Thoracic aorta (tissue), 2 donors: ENCODE measurements at places on chromosomes 5 and 9.

DNA sequence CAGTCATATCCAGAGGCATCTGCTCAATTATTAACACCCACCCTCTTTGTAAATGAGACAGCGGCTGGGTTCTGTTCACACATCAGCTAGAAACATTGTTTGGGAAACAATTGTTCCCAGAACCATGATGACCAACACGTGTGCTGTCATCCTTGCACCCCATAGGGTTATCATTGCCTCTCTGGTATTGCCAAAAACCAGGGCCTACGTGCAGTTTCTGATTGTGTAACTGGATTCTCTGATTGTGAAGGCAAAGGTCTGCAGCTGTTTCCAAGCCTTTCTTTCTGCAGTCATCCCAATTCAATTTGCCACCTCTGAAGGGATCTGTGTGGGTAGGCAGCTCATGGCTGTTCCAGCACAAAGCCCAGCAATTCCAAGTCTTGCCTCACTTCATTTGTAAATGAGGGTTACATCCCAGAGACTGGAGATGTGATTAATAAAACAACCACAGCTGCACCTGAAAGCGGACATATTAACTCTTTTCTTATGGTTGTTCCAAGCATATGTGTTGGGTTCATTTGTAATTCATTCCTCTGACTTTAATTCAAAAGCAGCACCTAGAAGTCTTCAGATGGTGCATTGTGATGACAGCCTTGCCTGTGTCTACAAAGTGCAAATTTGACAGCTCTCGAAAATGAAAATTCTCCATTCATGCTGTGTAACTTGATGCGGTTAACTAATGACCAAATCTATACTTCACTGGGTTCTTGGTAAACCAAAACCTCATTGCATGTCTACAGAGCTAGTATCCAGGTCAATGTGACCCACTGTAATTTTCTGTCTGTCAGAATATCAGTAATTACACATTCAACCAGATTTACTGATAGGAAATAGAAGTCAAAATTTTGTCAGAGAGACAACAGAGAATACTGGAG lies 66.6 kb downstream of the YIPF5 start:
- DNase-seq = no peak

DNA sequence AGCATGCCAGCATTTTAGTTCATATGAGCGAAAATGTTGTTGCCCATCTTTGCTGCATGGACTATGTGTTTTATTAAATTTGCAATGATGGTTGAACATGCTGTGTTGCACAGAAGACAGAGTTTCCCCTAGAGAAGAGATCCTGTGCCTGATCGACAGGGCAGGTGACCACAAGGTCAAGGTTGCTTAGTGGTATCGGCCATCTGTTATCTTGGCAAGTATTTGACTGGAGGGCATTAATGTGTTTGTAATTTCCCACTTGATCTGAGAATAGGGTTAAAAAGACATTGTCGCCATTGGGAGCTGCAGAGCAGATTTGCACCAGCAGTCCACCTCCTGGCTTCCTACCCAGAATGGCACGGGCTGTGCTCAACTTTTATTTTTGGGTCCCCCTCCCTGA lies 1523.6 kb upstream of the WWC1 start:
- DNase-seq = no peak

- no peak for DNase-seq
These were observed 169.3 kb upstream of the RAI14 start for GRCh38 chr5:34486849-34487158.

DNA sequence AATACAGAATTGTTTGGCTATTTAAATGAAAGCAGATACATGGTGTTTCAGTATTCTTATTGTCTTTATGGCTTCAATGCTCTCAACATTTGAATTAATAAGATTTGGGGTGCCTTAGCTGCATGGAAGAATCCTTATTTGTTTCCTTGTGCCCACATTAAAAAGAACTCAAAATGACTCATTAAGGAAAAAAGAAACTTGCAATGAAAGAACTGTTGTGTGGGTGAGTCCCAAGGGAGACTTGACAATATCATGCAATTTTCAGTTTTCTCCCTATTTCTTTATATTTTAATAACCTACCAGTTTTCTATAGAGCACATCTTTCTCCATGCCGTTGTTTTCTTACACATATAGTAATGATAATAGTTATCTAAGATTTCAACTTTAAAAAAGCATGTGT lies 404.0 kb downstream of the PDE4D start:
- DNase-seq = no peak

DNA sequence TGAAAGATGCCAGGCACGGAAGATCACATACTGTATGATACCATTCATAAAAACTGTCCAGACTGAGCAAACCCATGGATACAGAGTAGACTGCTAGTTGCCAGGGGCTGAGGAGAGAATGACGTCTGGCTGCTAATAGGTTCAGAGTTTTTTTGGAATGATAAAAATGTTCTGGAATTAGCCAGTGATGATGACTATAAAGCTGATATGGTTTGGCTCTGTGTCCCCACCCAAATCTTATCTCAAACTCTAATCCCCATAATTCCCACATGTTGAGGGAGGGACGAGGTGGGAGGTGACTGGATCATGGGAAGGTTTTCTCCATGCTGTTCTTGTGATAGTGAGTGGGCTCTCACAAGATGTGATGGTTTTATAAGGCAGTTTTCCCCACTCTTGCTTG lies 37.4 kb downstream of the CAMSAP1 start:
- DNase-seq = no peak

DNA sequence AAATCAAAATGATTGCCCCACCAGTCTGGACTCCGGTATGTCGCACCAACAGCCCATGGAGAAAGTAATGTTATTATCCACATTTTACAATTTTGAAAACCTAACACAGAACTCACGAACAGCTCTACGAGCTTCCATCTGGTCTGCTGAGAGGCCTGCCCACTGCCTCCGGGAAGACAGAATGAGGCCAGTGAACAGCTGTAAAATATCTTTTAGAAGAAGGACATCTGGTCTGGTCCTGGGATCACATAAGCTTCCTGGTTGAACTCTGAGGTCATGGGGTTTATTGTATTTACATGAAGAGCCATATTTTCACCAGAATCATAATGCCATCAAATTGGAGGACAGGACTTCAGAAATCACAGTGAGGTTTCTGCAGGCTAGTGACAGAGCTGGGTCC lies 89.0 kb downstream of the FRMD3 start:
- DNase-seq = no peak

- no peak for DNase-seq
These were observed 11.2 kb downstream of the HMGCR start for GRCh38 chr5:75348241-75348640.

- DNase-seq = no peak
These were observed 31.0 kb upstream of the TENT4A start for GRCh38 chr5:6682239-6682638.

- no peak for DNase-seq
These were observed 140.0 kb upstream of the HMHB1 start for GRCh38 chr5:143671674-143672569.

DNA sequence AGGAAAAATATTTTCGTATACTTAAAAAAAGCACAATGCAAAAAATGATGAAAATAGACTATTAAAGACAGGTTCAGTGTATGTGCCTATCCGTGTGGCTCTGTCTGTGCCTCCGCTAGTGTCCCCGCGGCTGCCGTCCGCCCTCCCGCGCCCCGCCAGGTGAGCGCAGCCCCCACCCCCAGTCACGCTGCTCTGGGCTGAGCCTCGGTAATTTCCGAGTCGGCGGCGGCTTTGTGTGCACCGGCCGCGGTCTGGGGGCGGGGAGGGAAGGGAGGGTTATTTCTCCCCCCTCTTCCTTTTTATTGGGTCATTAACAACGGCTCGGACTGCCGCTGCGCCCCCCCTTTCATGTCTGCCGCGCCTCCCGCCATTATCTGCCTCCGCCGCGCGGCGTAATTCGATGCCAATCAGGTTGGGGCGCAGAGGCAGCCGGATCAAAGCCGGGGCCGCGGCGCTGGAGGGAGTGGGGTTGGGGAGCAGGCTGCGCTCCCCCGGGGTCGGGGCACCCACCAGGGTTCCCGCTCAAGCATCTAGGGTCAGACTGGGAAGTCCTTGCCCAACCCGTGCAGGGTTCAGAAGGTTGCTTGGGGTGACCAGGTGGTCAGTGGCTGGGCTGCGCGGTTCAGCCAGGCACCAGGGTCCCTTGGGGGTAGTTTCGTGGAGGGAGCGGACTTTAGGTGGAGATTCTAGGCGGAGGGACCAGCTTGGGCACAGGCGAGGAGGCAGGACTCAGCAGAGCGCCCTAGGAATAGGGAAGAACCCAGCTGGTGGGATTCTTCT lies 39.5 kb upstream of the PSD2 start:
- no peak for DNase-seq

- DNase-seq = no peak
These were observed 13.8 kb upstream of the IL7R start for GRCh38 chr5:35842856-35843255.

DNA sequence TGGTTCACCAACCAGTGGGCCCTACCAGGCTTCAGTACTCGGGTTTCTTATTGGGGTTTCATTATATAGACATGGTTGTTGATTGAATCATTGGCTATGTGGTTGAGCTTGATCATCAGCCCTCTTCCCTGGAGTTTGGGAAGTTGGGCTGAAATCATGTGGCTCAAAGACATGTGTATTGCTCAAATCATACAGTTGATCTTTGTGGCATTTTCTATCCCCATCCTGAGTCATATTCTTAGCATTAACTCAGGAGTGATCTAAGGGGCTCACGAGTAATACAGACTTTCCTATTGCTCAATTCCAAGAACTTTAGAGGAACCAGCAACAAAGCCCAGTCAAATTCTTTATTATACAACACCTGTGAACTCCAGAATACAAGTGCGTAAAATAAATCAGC lies 66.2 kb downstream of the SMC5 start:
- DNase-seq = no peak

GRCh38 chr9:68480807-68481206 lies 59.9 kb downstream of the TMEM252 start:
- DNase-seq = no peak

- no peak for DNase-seq
These were observed 67.4 kb downstream of the ZNF608 start for GRCh38 chr5:124678922-124679519.

- DNase-seq = no peak
These were observed 485.7 kb upstream of the TUSC1 start for GRCh38 chr9:26163931-26164330.

DNA sequence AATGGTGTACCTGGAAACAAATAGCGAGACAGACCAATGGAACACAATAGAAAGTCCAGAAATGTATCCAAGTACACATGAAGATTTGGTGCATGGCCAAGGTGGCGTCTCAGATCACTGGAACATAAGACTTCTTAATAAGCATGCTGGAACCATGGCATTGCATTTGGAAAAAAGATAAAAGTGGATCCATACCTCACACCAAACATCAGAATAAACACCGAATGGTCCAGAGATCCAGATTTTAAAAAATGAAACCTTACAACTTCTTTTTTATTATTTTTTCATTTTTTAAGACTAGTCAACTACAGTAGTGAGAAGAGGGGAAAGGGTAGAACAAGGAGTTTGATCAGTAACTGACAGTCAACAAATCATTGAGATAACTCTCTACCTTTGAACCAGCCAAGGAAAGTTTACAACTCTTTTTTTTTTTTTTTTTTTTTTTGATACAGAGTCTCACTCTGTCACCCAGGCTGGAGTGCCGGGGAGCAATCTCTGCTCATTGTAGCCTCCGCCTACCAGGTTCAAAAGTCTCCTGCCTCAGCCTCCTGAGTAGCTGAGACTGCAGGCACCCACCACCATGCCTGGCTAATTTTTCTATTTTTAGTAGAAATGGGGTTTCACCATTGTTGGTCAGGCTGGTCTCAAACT lies 8.8 kb upstream of the DUSP1 start:
- DNase-seq = no peak

DNA sequence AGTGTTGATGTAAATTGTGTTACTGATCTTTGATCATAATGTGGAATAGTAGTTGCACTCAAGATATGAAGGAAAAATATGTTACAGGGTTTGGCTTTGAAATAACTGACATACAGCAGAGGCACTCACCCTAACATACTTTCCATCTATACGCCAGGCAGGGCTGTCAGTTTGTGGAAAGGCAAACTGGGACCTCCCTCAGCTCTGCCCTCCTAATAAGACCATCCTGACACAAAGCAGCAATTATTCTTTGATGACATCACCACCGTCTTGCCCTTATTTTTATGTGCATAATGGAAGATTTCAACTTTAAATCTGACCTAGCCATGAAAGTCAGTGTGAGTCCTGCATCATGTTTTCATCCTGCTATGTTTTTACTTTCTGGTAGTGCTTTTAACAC lies 42.9 kb downstream of the ITGA1 start:
- DNase-seq = no peak

DNA sequence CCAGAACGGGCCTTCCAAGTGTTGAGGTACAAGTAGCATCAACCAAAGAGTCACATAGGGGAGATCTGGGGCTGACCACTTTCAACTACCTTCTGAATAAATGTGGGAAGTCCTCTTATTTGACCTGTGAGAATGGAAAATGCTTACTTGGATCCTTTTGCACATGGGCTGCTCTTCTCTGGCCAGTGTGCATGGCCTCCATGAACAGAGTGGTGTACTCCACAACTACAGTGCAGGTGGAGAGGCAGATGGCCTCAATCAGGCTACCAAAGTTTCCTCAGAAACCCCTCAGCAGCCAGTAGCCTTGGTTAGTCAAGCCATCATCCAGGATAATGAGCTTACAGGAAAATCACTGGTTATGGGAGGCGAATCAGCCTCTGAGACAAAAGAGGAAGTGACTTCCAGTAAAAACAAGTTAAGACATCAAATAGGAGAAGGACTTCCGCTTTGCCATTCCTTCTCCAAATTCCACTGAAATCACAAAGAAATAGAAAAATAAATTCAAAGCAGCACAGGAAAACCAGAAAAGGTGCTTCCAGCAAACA lies 18.3 kb upstream of the FCHO2 start:
- DNase-seq = no peak

DNA sequence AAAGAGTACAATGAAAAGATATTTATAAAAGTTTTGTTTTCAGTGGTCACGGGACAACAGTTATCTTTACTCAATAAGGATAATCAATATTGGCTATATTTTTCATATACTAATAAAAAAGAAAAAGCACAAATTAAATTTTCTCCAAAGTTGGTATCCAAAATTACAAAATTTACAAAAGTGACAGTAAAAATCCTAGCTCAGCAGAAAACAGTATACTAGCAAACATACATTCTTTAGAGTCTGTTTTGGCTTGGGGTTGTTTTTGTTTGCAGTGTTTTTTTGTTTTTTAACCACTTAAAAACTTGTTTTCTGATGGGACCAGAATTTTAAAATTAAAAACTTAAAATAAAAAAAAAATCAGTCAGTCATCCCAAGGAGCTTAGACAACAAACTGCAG lies 183.2 kb downstream of the DENND1A start:
- DNase-seq = no peak

GRCh38 chr5:59274106-59274636 lies 619.4 kb downstream of the PDE4D start:
- no peak for DNase-seq

DNA sequence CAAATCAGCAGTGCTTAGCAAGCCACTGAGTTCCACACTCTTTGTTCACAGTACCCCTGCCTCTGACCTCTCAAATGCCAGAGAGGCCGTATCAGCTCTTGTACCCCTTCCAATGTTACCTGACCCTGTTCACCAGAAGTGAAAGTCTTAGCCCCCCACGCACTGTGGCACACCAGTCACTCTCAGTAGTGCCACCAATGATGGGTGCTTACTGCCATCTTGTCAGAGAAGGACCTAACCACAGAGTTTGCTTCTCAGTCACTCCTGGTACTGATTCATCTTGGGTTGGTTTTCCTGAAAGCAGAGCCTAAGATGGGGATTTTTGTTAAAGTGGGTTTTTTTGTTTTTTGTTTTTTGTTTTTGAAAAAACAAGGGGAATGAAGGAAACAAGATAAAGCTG lies 28.8 kb upstream of the PANK3 start:
- no peak for DNase-seq
